ENCODE measurements at places on chromosomes 5 and 9.

- no peak for DNase-seq
- no peak overlapping the region for H3K4me3 ChIP-seq
- H3K36me3 ChIP-seq: no peaks in the 10 kb centered on the region
Observed at GRCh38 chr5:122602700-122603099, 172.2 kb upstream of the SNX2 start.

GRCh38 chr5:111144352-111144930 lies 52.3 kb downstream of the WDR36 start:
- H3K36me3 ChIP-seq: no peaks in the 10 kb centered on the region
- H3K4me3 ChIP-seq: no peak overlapping the region
- no peaks in the 10 kb centered on the region for H3K4me1 ChIP-seq
- no peak overlapping the region for H3K27ac ChIP-seq
- H3K27me3 ChIP-seq: no peaks in the 10 kb centered on the region

- DNase-seq: no peak
- H3K27me3 ChIP-seq: no peaks in the 10 kb centered on the region
- H3K36me3 ChIP-seq: no peaks in the 10 kb centered on the region
- no peak overlapping the region for H3K4me3 ChIP-seq
Observed at GRCh38 chr9:2257248-2257929, 242.2 kb downstream of the SMARCA2 start.

DNA sequence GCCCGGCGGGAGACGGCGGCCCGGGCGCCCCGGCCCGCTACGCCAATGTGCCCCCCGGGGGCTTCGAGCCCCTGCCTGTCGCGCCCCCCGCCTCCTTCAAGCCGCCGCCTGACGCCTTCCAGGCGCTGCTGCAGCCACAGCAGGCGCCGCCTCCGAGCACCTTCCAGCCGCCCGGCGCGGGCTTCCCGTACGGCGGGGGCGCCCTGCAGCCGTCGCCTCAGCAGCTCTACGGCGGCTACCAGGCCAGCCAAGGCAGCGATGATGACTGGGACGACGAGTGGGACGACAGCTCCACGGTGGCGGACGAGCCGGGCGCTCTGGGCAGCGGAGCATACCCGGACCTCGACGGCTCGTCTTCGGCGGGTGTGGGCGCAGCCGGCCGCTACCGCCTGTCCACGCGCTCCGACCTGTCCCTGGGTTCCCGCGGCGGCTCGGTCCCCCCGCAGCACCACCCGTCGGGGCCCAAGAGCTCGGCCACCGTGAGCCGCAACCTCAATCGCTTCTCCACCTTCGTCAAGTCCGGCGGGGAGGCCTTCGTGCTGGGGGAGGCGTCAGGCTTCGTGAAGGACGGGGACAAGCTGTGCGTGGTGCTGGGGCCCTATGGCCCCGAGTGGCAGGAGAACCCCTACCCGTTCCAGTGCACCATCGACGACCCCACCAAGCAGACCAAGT lies 723 bp downstream of the SNX18 start:
- peak overlapping the region; percentile 99 for H3K4me3 ChIP-seq
- peaks cover 49% of the 10 kb centered on the region for H3K4me1 ChIP-seq
- no peaks in the 10 kb centered on the region for H3K27me3 ChIP-seq
- peaks cover 5% of the 10 kb centered on the region for H3K36me3 ChIP-seq
- H3K27ac ChIP-seq: peak overlapping the region; percentile 97

- no peaks in the 10 kb centered on the region for H3K4me1 ChIP-seq
- no peaks in the 10 kb centered on the region for H3K27me3 ChIP-seq
- DNase-seq: no peak
- H3K4me3 ChIP-seq: no peak overlapping the region
Observed at GRCh38 chr9:5042661-5043178, 57.6 kb downstream of the JAK2 start.

DNA sequence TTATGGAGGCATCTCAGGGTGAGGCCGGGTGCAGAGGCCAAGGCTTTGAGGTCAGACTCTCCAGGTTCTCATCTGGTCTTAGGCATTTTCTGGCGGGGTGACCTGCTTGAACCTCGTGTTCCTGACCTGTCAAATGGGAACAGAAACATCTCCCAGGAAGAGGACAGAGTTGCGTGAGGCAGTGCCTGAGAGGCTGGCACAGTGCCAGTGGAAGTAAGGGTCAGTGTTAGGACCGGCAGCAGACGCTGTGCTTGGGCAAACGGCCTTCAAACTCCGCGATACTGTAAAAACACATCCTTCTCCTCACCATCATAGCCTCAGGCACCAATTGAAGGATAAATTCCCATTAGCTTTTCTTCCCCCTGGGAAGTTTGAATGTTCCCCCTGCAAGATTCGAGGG lies 55.6 kb upstream of the FCN2 start:
- H3K27me3 ChIP-seq: no peaks in the 10 kb centered on the region
- H3K4me1 ChIP-seq: no peaks in the 10 kb centered on the region
- peaks cover 97% of the 10 kb centered on the region for H3K36me3 ChIP-seq

- peak; percentile 99 for DNase-seq
- no peaks in the 10 kb centered on the region for H3K27me3 ChIP-seq
- H3K36me3 ChIP-seq: peaks cover 28% of the 10 kb centered on the region
- H3K4me3 ChIP-seq: peak within 1 kb of the TSS; percentile 89
Observed at GRCh38 chr9:129641750-129642585, at the start of gene ASB6. Gene ASB6, minus strand, starts transcription at chr9:129642151. Its CDS starts 152 bp downstream, at chr9:129641999.

DNA sequence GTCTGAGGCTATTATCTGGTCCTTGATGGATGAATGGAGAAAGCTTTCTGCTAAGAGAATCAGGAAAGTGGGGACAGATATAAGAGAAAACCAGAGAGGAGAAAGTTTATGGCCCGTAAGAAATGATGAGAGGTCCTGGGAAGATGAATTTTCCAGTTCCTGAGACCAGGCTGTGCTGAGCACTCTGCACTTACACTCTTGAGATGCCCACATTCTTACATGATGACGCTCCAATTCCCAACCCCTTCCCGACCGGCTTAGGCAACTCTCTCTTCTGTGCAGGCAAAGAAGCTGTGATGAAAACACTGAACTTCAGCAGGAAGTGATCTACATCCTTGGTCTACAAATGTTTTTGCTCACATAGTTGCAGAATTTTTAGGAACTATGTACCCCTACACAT lies 417.0 kb downstream of the ARHGEF28 start:
- peak; percentile 44 for DNase-seq
- no peaks in the 10 kb centered on the region for H3K4me1 ChIP-seq
- no peak overlapping the region for H3K4me3 ChIP-seq
- no peak overlapping the region for H3K27ac ChIP-seq
- H3K27me3 ChIP-seq: no peaks in the 10 kb centered on the region

- H3K36me3 ChIP-seq: peaks cover 26% of the 10 kb centered on the region
- DNase-seq: peak; percentile 37
- H3K27ac ChIP-seq: peak overlapping the region; percentile 94
- H3K27me3 ChIP-seq: no peaks in the 10 kb centered on the region
- H3K4me1 ChIP-seq: peaks cover 19% of the 10 kb centered on the region
Observed at GRCh38 chr9:33265211-33265865, 489 bp downstream of the CHMP5 start.

GRCh38 chr5:116947691-116948528 lies 373.3 kb upstream of the SEMA6A start:
- H3K27ac ChIP-seq: no peak overlapping the region
- H3K36me3 ChIP-seq: no peaks in the 10 kb centered on the region
- peak; percentile 74 for DNase-seq
- no peaks in the 10 kb centered on the region for H3K27me3 ChIP-seq
- no peak overlapping the region for H3K4me3 ChIP-seq

GRCh38 chr5:139658928-139659667 lies 10.9 kb downstream of the CXXC5 start:
- peaks cover 100% of the 10 kb centered on the region for H3K4me1 ChIP-seq
- H3K4me3 ChIP-seq: peak overlapping the region; percentile 12
- no peaks in the 10 kb centered on the region for H3K27me3 ChIP-seq
- no peaks in the 10 kb centered on the region for H3K36me3 ChIP-seq
- DNase-seq: peak; percentile 57

DNA sequence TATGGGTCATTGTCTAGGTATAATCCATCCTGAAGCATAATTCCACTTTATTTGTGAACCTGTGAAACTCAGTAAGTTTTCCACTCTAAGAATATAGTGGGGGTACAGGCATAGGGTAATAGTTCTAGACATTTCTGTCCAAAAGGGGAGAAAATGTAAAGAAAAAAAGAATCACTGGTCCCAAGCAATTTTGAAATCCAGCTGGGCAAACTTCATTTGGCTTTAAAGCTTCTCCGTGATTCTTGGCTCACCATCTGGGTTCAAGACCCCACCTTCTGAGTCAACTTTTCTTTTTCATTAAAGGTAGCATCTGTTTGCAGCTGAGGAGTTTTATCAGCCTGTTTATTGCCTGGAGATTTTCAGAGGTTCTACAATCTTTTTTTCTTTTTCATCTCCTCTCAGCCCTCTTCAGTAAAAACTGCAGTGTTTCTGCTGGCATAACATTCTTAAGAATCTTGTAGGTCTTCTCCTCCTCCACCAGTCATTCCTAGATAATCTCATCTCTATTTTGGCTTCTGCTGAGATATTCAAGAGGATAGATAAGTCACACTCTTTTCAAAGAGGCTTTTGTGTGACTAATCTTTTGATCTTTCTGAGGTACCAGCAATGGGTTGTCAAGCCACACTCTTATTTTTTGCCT lies 126.1 kb upstream of the PITX1 start:
- no peaks in the 10 kb centered on the region for H3K4me1 ChIP-seq
- DNase-seq: no peak
- no peaks in the 10 kb centered on the region for H3K27me3 ChIP-seq
- no peak overlapping the region for H3K27ac ChIP-seq
- H3K36me3 ChIP-seq: no peaks in the 10 kb centered on the region

DNA sequence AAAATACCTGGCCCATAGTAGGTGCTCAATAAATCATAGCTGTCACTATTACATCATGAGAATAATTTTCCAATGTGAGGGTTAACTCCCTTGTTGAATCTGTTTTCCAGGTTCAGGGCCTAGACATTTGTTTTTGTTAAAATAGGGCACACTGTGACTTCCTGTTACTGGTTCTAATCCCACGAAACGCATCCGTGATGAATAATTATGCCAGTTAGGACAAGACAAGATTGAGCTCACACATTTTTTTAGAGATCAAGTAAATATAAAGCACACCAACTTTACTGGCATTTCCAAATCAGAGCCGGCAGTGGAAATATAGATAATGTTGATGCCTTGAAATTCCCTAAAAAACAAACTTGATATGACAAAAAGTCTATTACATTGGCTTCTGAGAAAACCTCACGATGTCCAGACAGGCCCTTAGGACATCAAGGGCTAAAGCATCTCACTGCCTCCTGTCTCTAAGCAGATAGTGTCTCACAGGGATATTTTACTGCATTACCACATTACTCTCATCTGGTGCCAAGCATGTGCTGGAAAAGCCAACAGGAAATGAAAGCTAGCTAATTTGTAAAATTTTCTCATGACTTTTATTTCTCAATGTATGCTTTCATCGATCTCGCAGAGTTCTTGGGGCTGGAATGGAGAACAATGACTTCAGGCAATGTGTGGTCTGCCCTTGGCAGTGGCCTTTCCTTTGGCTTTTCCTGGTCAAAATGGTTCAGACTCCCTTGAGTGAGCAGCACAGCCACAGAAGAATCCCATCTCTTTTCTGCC lies 414.3 kb upstream of the PAPPA start:
- no peaks in the 10 kb centered on the region for H3K27me3 ChIP-seq
- no peak for DNase-seq
- H3K27ac ChIP-seq: no peak overlapping the region
- H3K4me1 ChIP-seq: no peaks in the 10 kb centered on the region

DNA sequence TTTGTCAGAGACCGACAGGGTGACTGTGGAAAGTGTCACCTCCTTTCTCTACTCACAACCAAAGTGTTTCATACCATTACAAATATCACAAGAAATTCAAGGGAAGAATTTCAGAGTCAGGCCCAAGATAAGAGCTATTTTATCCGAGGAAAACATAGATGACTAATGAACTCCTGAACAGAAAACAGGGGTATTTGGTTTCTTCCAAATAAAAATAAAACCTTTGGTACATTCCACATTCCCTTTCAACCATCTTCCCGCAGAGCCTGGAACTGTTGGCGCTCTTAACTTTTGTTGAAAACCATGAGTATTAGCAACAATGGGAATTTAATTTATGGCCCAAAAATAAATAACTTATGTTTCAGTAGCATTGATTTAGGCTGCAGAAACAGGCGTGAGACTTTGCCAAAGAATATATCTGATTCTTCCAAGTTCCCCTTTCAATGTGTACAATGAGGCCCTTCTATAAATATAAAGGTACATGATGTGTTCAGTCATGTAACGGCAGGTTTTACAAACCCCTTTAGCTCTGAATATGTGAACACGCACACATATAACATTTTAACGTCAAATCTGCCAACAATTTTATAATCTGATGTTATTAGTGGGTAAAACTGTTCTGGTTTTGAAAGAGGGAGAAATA lies 69.5 kb downstream of the RETREG1 start:
- H3K4me1 ChIP-seq: peaks cover 14% of the 10 kb centered on the region
- no peaks in the 10 kb centered on the region for H3K27me3 ChIP-seq
- peak overlapping the region; percentile 53 for H3K27ac ChIP-seq
- no peak for DNase-seq

DNA sequence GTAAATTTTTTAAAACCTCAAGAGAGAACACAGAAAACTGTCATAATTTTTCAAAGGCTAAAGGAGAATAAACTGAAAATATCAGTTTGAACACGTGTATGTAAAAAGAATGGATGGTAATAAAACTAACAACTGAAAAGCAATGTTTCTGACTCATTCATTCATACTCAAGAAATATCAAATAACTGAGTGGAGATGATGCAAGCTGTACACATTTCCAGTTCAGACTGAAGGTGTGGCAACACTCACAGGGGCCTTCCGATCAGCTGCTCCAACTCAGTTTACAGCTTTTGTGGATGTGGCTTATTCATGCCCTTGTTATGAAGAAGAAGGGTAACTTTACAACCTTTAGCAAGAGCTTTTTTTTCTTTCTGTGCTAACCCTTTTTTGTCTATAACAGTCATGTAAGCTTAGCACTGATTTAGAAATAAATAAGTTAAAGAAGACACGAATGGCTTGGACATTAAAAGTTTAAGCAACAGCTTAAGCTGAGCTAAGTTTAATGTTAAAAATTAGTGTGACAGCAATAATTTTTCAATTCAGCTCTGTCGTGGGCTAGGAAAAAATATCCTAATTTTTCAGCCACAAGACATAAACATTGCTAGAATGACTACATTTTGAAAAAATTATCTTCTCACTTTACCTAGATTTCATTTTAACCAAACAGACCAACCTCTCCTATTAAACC lies 453.5 kb downstream of the RAB3C start:
- H3K4me3 ChIP-seq: no peak overlapping the region
- peak; percentile 68 for DNase-seq
- peak overlapping the region; percentile 92 for H3K27ac ChIP-seq
- H3K4me1 ChIP-seq: peaks cover 84% of the 10 kb centered on the region
- no peaks in the 10 kb centered on the region for H3K36me3 ChIP-seq
- H3K27me3 ChIP-seq: no peaks in the 10 kb centered on the region

GRCh38 chr5:174843263-174844250 lies 119.2 kb downstream of the MSX2 start:
- H3K4me3 ChIP-seq: no peak overlapping the region
- no peaks in the 10 kb centered on the region for H3K4me1 ChIP-seq
- H3K36me3 ChIP-seq: no peaks in the 10 kb centered on the region
- H3K27ac ChIP-seq: no peak overlapping the region
- no peak for DNase-seq

DNA sequence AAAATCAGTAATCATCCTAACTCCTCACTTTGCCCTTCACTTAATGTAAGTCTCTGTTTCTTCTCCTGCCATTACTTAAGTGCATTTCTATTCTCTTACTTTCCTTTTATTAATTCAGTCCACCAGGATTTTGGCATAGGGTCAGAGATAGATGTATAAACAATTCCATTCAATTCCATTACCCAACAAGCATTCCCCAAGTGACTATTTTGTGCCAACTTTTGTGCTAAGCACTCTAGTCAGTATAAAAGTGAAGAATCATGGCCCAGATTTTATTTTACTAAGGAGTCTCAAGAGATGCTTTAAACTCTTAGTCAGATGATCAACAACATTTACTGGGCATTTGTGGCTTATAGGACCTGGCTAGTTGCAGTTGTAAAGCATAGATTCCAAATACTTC lies 159.3 kb downstream of the DMAC1 start:
- no peaks in the 10 kb centered on the region for H3K36me3 ChIP-seq
- H3K27me3 ChIP-seq: no peaks in the 10 kb centered on the region
- no peak overlapping the region for H3K27ac ChIP-seq
- no peak overlapping the region for H3K4me3 ChIP-seq
